ENCODE measurements at places on chromosomes 16 and 17.

DNA sequence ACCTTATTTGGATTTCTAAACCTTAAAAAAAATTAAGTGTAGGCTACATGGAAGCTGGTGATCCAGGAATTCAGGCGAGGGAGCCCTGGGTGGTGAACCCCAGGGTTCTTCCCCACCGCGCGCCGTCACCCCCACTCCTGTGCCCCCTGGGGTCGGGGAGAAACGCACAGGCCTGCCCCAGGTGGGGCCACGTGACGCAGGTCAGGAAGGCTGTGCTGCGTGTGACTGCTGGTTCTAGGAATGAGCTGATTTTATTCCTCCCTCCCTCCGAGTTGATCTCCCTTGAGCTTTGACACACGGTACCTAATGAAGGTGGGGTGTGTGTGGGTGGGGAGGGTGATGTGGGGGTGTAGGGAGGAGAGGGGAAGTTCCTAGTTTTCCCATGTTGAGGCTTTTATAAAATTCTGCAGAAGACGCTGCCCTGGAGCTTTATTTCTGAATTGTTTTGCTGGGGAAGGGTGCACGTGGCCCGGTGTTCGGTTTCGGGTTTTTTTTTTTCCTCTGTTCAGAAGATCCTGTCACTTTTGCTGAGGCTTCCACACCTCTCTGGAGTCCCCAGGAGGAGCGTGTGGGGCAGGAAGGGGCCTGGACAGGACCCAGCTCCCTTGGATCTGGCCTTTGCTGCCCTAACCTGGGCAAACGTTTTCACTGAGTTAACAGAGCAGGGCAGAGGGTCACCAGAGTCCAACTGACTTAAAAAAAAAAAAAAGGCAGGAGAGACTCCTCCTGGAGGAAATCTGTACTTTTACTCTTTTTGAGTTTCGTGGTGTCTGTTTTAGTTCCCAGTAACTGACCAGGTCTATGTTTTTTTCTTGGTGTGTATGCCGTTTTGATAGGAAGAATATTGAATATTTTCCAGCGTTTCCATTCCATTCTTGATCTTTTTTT lies 55.8 kb upstream of the GSE1 start:
- DNase-seq, result no peak

- DNase-seq, result no peak
These were observed 4.6 kb downstream of the METTL9 start for GRCh38 chr16:21603928-21604327.

GRCh38 chr17:21125862-21126261 lies 902 bp upstream of the DHRS7B start:
- DNase-seq, result no peak

GRCh38 chr17:13385481-13385911 lies 216.2 kb downstream of the HS3ST3A1 start:
- DNase-seq, result no peak

Data from DMS79 (cell line).